Omental fat pad (tissue), 4 donors: ENCODE measurements at places on chromosomes 6 and 20.

- no peak for DNase-seq
Observed at GRCh38 chr20:51745804-51746203, 22.4 kb downstream of the ATP9A start.

DNA sequence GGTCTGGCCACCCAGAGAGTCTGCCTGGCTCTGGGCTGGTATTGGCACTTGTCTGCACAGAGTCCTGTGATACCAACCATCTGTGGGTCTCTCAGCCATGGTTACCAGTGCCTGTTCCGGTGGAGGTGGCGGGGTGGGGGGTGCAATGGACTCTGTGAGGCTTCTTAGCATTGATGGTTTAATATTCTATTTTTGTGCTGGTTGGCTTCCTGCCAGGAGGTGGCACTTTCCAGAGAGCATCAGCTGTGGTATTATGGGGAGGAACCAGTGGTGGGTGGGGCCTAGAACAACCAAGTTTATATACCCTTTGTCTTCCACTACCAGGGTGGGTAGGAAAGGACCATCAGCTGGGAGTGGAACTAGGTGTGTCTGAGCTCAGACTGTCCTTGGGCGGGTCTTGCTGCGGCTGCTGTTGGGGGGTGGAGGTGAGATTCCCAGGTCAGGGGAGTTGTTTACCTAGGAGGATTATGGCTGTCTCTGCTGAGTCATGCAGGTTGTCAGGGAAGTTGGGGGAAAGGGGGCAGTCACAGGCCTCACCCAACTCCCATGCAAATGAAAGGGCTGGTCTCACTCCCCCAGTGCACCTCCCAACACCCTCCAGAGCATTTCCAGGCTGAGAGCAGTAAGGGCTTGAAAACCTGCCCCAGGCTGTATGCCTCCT, 117.5 kb downstream of the FLRT3 start:
- DNase-seq = no peak

DNA sequence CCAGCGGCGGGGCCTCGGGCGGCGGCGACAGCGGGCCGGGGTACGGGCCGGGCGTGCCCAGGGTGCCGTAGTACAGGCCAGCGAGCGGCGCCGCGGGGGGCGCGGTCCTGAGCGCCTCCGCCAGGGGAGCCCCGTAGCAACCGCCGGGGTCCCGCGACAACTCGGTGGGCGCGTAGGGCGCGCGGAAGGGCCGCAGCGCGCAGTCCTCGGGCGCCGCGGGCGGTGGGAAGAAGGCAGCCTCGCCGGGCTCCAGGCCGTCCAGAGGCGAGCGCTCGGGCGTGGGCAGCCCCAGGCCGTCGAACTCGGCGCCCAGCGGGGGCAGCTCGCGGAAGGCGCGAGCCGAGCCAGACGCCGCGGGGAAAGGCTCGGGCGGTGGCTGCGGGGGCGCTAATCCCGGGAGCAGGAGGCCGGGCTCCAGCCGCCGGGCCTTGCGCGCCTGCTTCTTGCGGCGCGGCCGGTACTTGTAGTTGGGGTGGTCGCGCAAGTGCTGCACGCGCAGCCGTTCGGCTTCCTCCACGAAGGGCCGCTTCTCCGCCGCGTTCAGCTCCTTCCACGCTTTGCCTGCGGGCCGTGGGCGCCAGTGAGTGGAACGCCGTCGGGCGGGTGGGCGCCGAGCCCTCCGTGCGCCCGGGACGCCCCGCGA, 916 bp downstream of the SOX18 start:
- DNase-seq = no peak

- DNase-seq = no peak
Observed at GRCh38 chr20:21607971-21608725, 94.3 kb upstream of the NKX2-2 start.

DNA sequence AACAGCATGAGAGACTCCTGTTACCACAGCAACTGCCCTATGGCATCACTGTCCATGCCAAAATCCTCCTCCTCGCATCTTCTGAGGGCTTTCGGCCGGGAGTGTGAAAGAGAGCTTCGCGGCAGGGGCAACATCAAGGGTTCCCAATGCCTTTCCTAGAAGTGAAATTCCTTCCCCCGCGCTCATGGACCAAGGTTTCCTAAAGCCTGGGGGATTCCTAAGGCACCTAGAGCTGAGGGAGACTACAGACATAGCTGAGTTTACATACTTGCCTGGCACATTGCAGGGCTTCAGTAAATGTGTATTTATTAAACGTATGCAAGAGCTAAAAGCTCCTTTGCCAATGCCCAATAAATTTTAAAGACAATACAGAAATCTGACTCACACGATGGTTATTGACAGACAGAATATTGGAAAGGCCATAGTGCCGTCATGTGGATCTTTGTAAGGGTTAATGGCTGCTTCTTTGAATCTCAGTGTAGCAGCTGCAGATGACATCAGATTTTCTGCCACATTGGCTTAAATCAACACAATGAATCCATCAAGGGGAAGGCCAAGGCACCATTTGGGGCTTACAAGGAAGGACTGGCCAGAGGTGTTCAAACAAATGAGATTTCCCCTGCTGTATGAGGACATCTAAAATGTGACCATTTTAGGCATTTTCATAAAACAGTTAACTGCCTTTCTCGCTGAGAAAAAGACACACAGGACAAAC, 281.2 kb upstream of the JARID2 start:
- no peak for DNase-seq

- no peak for DNase-seq
Observed at GRCh38 chr6:37723016-37723415, 25.3 kb upstream of the MDGA1 start.

- DNase-seq = no peak
Observed at GRCh38 chr20:35306931-35307517, 14.8 kb upstream of the FAM83C start.

DNA sequence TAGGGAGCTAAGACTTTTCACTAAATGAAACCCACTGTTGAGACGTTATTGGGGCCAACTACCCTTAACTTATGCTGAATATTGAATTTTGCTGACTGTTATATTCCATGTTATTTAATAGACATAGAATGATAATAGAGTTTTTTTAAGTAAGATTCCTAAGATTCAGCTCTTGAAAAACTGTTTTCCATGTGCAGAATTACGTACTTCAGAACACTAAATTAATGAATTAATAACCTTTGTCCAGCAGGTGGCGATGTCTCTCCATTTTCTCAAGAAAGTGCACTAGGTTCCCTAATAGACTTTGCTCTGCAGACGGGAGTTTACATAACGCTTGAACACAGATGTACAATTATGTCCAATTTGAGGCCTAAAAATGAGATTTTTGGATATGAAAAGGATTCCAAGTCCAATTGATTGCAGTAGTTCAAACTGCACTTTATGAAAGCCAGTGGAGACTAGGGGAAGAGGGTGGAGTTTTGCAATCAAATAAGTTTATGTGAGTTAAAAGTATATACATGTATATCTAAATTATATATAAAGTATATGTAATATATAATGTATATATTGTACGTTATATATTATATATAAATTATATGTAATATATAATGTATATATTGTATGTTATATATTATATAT, 282.1 kb downstream of the UST start:
- no peak for DNase-seq

DNA sequence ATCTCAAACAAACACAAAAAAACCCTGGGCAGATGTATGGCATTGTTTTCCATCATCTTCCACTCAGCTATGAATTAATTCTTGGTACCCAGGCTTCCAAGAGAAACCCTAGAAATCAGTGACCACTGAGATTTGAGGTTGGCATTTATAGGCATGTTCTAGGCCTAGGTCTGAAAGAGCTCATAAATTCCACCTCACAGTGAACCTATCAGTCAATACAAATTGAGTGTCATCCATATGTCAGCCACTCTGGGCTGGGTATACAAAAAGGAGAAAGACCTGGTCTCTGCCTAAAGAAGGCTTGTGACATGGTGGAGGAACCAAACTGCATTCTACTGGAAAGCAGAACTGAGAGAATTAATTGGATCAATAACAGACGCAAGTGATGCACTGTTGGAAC, 30.2 kb downstream of the C20orf173 start:
- DNase-seq = no peak

- DNase-seq = no peak
Observed at GRCh38 chr6:129863664-129864063, 2.5 kb upstream of the TMEM244 start.

GRCh38 chr20:35878113-35878625, 76.1 kb downstream of the SCAND1 start:
- DNase-seq = no peak

DNA sequence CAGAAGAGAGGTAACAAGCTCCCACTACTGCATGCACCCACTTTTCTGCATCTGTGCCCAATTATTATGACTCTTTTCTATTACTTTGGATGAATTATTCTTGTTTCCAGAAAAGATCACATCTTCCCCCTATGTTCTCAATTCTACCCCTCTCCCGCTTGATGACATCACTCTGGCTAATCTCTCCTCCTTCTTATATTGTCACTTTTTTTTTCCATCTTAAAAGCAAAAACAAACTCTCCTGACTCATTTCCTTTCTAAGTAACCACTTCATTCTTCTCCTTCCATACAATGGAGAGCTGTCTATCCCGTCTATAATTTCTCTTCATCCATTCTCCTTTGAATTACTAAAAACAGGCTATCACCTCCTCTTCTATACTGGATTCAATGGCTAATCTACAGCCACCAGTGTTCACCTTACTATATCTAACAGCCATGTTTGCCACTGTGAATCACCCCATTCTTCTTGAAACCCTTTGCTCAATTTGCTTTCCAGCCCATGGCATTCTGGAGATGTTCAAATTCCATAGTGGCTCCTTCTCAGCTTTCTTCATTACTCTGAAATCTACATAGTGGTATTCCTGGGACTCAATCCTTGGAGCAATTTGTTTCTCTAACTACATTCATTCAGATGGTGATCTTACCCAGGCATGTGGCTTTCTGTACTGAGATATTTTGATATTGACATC, 378.4 kb downstream of the ARHGAP18 start:
- no peak for DNase-seq

- DNase-seq = no peak
Observed at GRCh38 chr6:133055441-133055966, 185.7 kb upstream of the EYA4 start.

DNA sequence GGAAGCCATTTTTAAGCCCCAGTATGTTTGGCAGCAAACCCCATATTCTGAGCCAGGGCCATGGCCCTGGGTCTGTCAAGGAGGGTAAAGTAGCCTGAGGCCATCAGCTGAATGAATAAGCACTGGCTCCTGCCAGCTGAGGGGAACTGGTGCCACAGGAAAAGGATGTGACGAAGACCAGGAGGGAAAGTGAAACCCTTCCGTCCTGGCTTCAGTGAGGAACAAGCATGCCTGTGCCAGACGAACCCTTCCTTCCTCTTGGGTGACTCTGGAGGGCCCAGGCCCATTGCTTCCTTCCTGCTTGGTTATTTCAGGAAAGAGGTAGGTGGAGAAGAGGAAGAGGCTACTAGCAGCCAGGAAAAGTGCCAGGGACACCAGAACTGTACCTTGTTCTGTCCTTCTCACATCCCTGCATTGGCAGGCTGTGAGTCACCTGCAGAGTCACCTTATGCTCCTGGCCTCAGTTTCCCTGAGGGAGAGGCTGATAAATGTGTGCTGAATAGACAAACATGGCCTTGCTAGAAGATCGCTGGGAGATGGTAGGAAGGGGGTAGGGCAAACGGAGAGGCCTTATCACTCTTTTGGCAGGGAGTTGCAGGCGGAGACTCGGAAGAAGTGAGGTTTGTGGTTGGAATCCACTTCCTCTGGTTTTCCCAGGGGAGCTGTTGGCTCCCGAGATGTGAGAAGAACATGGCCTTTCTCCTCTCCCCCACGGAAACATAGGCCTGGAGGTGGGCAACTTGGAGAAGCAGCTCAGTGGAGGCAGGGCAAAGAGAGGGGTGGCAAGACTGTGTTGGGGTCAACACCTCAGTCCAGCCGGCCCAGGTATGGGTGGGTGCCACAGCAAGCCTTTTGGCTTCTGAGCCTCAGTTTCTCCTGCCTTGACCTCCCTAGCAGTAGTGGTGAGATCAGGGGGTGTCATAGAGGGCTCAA, 37.4 kb downstream of the COX4I2 start:
- DNase-seq = no peak

DNA sequence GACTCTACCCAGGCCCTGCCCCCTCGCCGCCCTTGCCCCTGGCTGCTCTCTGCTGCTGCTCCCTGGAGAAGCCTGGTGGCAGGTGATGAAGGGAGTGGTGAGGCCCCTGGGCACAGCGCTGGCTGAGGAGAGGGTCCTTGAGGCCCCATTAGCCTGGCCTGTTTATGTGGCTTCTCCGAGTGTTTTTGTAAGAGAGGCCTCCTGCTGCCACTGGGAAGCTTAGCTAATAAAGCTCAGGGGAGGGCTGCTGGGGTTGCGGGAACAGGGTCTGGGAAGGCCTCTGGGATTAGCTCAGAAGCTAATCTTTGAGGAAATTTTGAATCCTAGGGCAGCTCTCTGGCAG, 15.5 kb downstream of the EBF4 start:
- no peak for DNase-seq

DNA sequence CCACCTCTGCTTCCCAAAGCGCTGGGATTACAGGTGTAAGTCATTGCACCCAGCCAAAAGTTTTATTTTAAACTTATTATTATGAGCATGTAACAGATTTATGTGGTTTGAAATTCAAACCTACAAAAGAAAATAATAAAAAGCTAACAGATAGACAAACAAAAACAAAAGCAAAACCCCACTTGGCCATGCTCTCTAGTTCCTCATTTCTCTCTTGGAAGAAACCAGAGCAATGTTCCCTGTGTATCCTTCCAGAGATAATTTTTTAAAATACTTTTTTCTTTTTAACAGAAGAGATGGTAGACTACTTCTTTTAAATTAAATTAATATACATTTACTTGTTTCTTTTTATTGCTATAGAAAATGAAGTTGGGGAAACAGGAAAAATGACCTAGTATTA, 28.0 kb upstream of the SLC17A3 start:
- no peak for DNase-seq

GRCh38 chr6:128487746-128488145, 32.7 kb downstream of the PTPRK start:
- DNase-seq = no peak

DNA sequence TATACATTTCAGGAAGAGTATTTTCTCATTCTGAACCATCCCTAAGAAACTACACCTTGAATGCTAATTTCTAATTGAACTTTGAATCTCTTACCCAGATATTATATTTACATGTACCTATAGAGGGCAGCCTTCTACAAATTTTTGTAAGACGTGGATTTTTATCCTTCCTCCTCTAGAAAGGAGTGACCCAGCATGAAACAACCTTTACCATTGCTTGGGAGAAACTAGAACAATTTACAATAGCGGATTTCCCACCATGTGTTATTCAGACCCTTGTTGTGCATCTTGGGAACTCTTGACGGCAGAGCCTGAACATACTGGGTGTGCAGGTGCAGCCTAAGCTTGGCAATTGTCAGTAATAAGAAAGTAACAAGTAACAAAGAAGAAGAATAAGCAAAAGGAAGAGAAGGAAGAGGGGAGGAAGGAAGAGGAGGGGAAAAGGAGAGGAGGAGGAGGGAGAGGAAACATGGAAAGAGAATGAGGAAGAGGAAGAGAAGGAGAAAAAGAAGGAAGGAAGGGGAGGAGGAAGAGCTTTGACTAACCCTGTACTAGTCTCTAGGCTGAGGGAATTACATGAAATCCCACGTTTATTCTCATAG, 10.8 kb upstream of the TAAR1 start:
- DNase-seq = no peak
